ENCODE measurements at places on chromosomes 16 and 17.

DNA sequence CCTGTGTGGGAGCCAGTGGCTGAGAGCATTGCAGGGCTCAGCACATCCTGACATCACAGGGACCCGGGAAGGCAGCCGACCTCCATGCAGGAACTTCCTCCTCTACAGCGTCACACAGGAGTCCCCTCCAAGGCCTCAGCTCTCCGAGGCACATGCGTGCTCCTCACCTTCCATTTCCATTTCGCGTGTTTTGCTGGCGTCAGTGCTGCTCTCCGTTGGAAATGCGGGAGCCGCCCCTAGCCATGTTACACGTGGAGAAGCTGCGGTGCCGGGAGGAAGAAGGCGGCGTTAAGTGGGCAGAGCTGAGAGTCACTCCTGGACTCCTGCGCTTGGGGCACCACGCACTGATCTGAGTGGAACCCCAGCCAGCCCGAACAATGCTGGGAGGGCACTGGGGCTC, 25.2 kb upstream of the CRISPLD2 start:
- DNase-seq: no peak

- no peak for DNase-seq
These were observed 93.7 kb downstream of the TANGO6 start for GRCh38 chr16:68936736-68937631.

- DNase-seq: no peak
These were observed 394.3 kb downstream of the CDH13 start for GRCh38 chr16:83021045-83021444.

- DNase-seq: peak; percentile 24
These were observed 486 bp downstream of the PIGS start for GRCh38 chr17:28570716-28571360.

- no peak for DNase-seq
These were observed 22.2 kb downstream of the USP22 start for GRCh38 chr17:21020622-21021021.

DNA sequence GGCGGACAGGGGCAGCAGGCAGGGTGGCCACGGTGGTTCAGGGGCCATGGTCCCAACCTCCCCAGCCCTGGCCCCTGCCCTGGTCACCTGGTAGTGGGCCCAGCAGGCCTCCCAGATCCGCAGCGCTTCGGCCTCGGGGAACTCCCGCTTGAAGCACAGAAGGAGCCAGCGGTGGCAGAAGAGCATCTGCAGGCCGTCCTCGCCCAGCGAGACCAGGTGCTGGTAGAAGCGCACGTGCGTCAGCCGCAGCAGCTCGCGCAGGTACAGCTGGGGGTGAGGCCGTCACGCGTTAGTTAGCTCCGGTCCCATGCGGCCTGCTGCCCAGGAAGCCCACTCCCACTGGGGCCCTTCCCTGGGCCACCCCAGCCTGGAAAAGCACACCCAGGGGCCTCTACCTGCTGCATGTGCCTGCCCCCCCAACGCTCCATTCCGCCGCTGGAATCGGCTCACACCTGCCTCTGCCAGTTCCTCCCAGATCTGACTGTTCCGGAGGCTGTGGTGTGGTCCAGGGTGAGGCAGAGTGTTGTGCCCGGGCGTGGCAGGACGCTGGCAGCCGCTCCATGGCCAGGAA, 90.8 kb downstream of the TBC1D16 start:
- no peak for DNase-seq

DNA sequence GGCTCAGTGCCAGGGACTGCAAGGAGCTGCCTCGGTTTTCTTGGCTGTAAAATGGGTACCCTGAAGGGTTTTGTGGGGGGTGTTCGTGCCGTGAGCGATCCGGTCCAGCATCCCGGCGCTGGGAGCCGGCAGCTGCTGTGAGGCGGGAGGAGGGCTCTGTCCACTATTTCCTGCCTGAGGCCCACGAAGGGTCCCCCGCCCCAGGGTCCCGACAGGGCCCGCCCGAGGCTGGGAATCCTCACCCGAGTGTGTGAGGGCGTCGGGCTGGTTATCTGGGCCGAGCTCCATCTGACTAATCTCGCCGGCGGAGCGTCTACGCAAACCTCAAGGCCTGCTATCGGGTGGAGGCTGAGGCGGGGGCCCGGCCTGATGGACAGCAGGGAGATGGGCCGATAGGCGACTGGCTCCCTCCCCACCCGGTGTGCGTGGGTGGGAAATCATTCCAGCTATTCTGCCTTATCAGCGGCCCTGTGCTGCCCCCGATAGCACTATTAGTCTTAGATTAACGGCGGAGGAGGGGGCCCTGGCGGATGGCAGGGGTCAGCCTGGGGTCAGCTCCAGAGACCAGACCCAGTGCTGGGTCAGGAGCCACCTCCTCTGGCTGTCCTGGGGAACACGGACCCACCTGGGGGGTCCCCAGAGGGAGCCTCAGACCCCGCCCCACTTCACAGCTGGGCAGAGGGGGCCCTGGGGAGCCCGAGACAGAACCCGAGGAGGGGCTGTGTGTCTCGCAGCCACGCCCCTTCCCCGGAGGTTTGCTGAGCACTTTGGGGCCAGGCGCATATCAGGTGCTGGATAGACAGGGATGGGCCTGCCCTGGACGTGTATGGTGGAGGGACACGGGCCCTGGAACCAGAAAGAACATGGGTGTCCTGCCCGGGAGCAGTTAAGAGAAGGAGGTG, 44.7 kb downstream of the ZFPM1 start:
- no peak for DNase-seq

GRCh38 chr17:4838309-4838785, 5.2 kb downstream of the MINK1 start:
- DNase-seq: no peak

DNA sequence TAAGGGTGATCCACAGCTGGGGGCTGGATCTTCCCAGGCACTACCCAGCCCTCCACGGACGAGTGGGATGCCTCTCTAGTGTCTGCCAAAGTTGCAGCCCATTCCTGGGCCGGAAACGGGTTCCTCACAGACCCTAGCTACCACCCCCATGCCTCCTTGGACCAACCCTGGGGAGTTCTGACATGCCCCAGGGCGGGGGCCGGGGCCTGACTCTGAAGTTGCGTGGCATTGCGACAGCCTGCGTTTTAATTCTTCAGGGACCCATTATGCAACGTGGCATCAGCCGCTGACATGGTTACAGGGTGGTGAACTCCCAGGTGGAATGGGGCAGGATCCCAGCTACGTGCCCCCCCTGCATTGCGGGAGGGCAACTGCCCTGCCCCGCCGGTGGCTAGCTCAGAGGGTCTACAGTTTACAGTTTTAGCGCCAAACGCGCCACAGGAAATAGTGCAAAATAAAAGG, 2.7 kb downstream of the CBX4 start:
- DNase-seq: no peak

GRCh38 chr16:12113523-12114345, 137.2 kb downstream of the SNX29 start:
- DNase-seq: no peak

- DNase-seq: no peak
These were observed 305.1 kb downstream of the MAP2K6 start for GRCh38 chr17:69719474-69720048.

DNA sequence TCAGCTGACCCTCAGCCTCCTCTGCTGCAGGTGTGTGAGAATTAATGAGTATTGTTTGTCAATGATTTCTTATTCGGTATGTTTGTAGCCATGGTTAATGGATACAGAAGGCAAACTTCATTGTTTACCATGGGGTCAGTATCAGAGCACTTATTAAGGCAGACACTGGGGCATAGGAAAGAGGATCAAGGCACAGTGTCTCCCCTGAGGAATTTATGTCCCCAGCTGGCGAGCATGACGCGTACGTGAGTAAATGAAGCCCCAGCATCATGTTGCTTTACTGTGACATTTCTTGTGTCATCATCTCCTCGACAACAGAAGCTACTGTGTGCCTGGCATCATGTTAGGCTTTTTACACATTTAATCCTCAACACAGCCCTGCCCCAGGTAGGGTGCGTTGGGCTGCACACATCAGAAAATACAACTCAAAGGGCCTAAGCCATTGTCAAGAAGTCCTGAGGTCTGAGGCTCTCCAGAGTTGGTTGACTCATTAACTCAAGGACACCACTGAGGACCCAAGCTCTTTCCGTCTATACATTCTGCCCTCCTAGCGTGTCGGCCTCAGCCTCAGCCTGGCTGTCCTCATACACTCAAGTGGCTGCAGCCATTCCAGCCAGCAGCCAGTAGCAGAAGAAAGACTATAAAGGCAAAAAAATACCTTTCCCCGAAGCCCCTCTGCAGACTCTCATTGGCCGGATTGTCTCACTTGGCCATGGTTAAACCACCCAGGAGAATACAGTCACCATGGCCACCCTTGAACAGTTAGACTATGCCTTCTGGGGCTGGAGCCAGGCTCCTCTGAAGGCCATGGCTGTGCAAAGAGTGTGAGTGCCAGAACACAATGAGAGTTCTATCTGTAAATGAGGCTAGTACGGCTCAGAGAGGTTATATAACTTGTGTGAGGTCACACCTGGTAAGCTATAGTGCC, 13.9 kb upstream of the ZCCHC14 start:
- no peak for DNase-seq

DNA sequence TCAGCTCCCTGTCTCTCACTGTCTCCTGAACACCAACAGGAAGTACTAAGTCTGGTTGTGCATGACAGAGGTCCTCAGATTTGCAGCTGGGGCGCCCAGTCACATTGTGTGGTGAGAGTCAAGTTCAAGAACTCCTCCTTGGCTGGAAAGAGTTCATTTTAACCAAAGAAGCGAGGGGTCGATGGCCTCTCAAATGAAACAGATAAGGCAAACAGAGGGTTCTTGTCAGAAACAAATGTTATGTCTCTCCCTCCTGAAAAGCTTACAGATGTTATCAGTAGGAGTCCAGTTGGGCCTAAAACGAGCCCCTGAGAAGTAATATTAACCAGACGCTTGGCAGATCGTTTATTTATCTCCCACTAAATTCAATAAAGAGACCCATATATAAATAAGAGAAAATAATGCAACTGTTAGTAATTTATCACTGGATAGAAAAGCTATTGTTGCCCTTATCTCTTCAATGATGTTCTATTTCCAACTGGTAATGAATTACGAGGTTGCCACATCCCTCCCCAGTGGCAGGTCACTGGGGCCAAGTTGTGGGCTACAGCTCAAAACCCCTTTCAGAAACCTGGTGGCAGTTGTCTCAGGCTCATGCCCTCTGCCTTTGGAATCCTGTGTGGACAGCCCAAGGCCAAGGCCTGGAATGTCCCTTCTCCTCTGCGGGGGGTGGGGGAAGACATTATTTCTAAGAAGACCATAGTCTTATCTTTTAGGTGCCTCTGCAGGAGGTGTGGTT, 307.5 kb upstream of the DYNLRB2 start:
- DNase-seq: no peak

DNA sequence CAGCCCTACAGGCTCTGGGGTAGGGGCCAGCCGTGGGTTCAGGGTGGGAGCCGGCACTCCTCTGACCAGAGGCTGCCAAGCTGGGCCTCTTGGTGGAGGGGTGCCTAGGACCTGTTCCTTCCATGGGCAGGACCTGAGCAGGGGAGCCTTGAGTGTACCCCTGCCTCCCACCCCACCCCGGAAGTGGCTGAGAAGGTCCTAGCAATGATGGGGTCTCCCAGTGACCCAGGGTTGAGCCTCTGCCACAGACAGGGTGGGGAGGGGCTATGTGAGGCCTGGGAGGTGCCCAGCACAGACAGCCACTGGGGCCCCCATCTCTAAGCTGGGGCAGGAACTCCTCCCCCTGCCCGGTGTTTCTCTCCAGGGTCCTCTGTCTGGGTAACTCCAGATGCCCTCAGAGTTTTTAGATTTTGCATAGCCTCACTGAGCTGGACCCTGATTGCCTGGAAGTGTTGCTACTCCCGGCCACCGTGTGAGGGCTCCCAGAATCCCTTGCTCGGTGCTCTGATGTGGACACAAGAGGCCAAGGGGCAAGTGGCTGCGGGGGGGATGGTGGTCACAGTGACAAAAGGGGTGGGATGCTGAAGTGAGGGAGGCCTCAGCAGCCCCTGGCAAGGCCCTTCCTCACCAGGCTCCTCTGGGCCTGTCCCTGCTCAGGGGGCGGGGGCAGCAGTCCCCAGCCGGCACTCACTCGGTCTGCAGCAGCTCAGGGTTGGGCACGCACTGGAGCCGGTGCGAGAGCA, 6.4 kb upstream of the MTSS2 start:
- DNase-seq: no peak

DNA sequence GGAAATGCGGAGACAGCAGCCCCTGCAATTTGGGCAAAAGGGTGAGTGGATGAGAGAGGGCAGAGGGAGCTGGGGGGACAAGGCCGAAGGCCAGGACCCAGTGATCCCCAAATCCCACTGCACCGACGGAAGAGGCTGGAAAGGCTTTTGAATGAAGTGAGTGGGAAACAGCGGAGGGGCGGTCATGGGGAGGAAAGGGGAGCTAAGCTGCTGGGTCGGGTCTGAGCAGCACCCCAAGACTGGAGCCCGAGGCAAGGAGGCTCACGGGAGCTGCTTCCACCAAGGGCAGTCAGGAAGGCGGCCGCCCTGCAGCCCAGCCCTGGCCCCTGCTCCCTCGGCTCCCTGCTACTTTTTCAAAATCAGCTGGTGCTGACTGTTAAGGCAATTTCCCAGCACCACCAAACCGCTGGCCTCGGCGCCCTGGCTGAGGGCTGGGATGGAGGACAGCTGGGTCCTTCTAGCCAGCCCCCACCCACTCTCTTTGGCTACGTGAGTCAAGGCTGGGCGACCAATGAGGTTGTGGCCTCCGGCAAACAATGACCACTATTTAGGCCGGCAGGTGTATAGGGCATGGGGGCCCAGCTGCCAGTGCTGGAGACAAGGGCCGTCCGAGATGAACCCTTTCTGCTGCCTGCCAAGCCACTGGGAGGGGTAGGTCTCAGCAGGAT, 507 bp downstream of the SERPINF1 start:
- no peak for DNase-seq

GRCh38 chr17:77706938-77707337, 251.6 kb upstream of the TNRC6C start:
- DNase-seq: no peak

- peak; percentile 21 for DNase-seq
These were observed 22.6 kb upstream of the MPHOSPH6 start for GRCh38 chr16:82192665-82193064.

- no peak for DNase-seq
These were observed 35.9 kb downstream of the SCNN1B start for GRCh38 chr16:23337836-23338550.

- DNase-seq: no peak
These were observed 1.8 kb downstream of the LCAT start for GRCh38 chr16:67942200-67942509.

DNA sequence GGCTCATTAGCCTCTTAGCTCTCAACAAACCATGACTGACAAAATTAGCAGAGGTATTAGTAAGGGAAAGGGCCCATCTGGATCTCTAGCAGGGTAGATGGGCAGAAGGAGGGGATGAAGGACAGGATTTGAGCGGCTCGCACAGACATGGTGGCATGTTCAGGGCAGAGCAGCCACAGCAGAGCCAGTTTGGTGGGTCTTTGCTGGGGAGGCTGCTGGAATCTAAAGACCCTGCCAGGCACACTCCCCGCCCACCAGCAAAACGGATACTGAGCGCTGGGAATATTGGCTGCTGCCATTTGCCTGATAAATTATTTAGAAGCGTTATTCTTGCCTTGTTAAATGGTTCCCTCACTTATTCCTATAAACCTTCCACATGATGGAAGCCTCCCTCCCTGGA, 20.7 kb upstream of the NAT9 start:
- DNase-seq: no peak
